ENCODE measurements at places on chromosomes 2 and 18.

- no peak for DNase-seq
Observed at GRCh38 chr2:3771576-3771975, 68.2 kb downstream of the DCDC2C start.

- DNase-seq: no peak
Observed at GRCh38 chr2:11397513-11397912, 53.1 kb upstream of the ROCK2 start.

DNA sequence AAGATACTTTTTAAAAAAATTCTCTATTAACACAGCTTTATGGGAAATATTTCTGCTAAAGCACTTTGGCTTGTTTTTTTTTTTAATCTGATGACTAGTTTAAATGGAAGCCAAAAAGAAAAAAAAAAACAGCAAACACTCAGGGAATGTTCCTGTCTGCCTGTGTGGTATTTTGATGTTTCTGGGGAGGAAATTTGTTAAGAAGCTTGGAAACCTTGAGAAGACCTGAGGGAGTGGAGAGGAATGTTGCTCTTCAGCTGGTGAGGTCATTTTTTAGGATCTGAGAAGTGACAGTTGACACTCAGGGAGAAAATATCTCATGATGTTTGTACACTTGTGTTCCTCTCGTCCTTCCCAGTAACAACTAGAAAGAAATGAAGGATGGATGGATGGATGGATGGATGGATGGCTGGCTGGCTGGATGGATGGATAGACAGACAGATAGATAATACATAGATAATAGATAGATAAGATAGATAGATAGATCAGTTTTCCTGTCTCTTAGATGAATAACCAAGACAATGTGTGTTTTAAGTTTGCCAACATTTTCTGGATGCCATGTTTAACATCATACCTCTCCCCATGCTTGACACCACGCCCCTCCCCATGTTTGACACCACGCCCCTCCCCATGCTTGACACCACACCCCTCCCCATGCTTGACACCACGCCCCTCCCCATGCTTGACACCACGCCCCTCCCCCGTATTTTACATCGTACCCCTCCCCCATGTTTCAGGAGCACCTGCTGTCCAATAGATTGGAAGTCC is 84.8 kb downstream of the CTIF start:
- no peak for DNase-seq

DNA sequence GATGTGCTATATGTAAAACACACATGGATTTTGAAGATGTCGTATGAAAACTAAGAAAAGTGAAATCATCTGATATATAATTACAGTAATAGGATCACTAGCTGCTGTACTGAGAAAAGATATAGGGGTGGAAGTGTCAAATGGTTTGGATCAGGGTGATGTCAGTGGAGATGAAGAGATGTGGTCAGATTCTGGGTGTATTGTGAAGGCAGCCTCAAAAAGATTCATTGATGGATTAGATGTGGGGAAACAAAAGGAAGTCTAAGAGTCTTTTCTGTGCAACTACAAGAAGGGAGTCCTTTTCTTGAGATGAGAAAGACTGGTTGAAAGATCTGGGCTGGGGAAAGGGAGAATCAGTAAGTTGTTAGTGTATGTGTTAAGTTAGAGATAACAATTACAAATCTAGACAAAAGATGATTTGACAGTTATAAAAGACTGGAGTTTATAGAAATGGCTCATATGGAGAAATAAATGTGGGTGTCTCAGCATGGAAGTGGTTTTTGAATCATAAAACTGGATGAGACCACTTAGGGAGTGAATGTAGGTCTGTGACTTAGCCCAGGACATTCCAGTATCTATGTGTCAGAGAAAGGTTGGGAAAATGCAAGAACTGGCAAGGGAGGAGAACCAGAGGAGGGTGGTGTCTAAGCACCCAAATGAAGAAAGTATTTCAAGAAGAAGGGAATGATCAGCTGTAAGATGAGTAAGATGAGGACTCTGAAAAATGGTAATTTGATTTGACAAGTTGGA is 347.4 kb downstream of the PARD3B start:
- DNase-seq: no peak

DNA sequence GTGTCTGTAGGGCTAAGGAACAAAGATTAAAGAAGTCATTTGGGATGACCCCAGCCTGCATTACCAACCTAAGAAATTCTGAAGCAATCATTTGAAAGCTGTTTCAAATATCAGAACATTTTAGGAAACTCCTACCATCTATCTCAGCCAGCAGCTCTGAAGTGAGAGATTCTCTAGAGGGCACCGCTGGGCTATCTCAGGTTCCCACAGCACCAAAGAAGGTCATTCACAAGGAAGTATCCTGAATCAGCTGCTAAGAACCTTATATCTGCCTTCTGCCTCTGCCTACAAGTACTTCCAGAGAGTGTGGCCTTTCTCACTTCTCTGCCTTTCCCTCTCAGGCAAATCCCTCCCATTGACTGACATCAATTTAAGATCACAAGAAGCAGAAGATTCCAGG is 13.4 kb upstream of the EVA1A start:
- DNase-seq: no peak

GRCh38 chr2:233982421-233983121 is 65.4 kb downstream of the TRPM8 start:
- DNase-seq: no peak

DNA sequence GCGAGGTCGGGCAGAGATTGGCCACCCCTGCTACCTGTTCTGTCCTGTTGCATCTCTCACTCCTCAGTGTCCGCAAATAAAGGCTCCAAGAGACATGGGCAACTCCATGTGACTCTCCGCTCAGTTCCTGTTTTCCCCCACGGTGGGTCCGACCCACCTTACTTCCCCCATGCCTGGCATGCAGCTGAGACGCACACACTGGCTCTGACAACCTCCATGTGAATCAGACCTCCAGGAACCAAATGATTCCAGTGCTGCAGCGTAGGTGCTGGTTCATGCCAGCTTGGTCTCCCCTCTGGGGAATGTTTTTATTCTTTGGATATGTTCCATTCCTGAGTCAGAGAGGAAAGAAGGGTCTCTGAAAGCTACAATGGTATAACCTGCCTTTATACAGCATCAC is 221.5 kb downstream of the SH3RF3 start:
- DNase-seq: no peak

GRCh38 chr2:127052771-127053691 is 53.9 kb downstream of the BIN1 start:
- DNase-seq: no peak

DNA sequence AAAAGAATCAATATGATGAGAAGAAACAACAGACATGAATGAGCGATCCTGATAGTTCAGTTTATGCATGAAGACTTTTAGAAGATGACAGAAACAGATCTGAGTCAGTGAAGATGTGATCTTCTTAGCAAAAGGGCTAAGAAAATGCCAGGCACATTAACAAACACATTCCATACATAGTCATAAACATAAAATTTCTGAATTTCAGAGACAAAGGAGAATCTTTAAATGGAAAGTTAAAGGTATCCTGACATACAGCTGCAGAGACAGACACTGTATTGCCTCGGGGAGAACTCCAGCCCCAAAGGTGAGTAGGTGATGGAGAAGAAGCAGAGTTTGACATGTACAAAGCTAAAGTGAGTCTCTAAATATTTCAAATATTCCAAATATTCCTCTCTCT is 40.6 kb upstream of the FN1 start:
- no peak for DNase-seq

Data from stimulated activated CD8-positive, alpha-beta memory T cell treated with anti-CD3 and anti-CD28 coated beads, Interleukin-4, amount 100 ng/mL, for 4 hours (primary cell).